HT-29 (cell line): ENCODE measurements at places on chromosomes 3 and 15. TPM values are rescaled to one million over a fixed set of nuclear protein-coding genes. Genes with fewer than 3 reads are reported as not detected.

Gene OIP5
- 40.2 and 46.1 TPM in 2 replicates for total RNA-seq

Gene PXYLP1
- 6.2 and 9.7 TPM in 2 replicates for total RNA-seq

Gene GNB4
- total RNA-seq: not detected in 2 replicates

Gene RFTN1
- total RNA-seq: not detected in 2 replicates

Gene CCR1
- not detected in 2 replicates for total RNA-seq

Gene GOLGA8G
- total RNA-seq: not detected in 2 replicates

Gene ADCY5
- total RNA-seq: 1.2 and 1.6 TPM in 2 replicates

Gene SLC22A13
- total RNA-seq: 0.25 and 0.26 TPM in 2 replicates

Gene BFSP2
- total RNA-seq: not detected in 2 replicates

Gene WDR93
- 0.08 and 0.61 TPM in 2 replicates for total RNA-seq
